ENCODE measurements at places on chromosomes 7 and 10.

DNA sequence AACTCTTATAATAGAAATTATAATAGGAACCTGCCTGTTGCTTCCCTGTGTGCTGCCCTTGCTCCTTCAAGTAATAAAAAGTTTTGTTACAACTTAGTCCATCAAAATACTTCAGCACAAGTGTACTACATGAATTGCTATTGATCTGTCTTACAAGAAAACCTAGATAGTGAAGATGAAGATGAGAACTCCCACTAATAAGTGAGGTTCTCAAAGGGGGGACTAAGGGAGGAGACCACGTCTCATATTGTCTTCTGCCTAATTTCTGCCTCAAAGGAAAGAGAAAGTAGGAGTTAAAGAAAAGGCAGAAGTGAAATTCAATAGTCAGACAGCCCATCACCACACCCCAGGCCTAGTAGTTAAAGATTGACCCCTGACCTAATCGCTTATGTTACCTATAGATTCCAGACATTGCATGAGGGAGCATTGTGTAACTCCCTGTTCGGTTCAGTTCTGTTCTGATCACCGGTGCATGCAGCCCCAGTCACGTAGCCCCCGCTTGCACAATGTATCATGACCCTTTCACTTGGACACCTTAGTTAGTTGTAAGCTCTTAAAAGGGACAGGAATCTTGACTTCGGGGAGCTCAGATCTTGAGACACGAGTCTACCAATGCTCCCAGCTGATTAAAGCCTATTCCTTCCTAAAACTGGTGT lies 18.2 kb upstream of the CHST3 start:
- no peak for DNase-seq

GRCh38 chr7:492714-493065 lies 27.0 kb downstream of the PDGFA start:
- no peak for DNase-seq

DNA sequence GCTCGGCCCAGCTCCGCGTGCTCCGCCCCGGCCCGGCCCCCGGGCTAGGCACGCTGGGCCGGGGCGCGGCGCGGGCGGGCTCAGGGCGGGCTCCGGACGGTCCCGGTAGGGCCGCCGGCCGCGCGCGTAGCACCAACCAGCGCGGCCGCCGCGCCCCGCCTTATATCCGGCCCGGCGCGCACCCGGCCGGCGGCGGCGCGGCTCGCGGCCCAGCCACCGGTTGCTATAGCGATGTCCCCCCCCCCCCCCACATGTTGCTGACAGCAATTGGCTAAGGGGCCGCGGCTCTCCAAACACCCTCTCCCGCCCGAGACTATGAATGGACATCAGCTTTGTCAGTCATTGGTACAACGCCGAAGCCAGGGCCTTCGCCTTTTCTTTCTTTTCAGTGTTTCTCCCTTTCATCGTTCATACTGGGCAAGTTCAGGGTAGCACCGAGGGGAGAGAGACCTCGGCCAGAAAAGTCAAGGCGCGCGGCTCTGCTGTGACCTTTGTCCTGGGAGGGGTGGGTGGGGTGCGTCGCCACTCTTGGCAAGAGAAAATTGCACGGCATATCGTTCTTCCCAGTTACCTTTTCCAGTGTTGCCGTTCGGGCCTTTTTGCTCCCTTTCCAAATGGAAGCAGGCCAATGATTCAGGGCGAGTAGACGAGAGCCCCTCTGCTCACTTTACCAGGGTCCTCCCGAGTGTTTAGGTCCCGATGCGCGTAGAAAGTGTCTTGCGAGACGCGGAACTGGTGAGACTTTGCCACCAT lies 354.2 kb downstream of the DNAJB6 start:
- peak; percentile 49 for DNase-seq

DNA sequence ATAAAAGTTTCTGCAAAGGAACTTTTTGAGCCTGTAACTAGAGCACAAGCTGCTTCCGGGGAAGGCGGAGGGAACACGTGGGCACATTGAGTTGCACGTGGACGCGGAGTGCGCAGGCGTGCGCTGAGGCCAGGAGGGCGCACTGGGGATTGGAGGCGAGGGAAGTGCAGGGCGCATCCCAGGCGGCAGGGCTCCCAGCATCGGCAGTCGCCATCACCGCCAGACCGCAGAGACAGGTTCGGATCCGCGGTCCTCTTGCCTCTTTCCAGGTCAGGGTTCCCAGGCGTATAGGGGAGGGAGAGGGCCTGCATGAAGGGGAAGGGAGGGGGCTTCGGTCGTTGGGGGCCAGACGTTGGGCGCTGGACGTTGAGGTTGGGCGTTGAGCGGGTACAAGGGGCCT lies at the start of gene TDRD1:
Gene TDRD1 (plus strand): TSS at position 206 of the 400 bp plus-strand sequence. CDS start 8,479 bp downstream, outside the sequence.
- DNase-seq: no peak

GRCh38 chr7:141406347-141406746 lies 144.9 kb upstream of the AGK start:
- DNase-seq: no peak

- no peak for DNase-seq
Measured at GRCh38 chr7:42381161-42381560, 144.2 kb upstream of the GLI3 start.

GRCh38 chr7:50367100-50367499 lies 62.6 kb downstream of the IKZF1 start:
- no peak for DNase-seq

- DNase-seq: no peak
Measured at GRCh38 chr7:121343302-121343701, 14.5 kb downstream of the WNT16 start.

DNA sequence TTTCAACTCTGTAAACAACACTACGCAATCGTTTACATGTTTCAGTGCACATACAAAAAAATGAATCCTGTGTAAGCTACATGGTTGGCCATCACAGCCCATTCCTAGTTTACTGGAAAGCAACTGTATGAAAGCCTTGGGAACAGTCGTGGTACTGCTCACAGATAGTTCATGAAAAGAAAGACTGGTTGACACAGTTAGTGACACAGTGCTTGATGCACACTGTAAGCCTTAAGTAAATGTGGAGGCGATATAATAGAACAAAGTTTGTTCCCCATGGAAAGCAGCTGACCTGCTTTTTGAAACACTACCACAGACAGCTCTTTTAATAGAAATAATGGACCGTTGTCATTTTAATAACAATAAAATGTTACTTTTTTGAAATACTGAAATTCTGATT lies 5.1 kb downstream of the CACNA2D1 start:
- DNase-seq: no peak

GRCh38 chr7:151225948-151226510 lies 976 bp downstream of the ABCF2 start:
- no peak for DNase-seq

DNA sequence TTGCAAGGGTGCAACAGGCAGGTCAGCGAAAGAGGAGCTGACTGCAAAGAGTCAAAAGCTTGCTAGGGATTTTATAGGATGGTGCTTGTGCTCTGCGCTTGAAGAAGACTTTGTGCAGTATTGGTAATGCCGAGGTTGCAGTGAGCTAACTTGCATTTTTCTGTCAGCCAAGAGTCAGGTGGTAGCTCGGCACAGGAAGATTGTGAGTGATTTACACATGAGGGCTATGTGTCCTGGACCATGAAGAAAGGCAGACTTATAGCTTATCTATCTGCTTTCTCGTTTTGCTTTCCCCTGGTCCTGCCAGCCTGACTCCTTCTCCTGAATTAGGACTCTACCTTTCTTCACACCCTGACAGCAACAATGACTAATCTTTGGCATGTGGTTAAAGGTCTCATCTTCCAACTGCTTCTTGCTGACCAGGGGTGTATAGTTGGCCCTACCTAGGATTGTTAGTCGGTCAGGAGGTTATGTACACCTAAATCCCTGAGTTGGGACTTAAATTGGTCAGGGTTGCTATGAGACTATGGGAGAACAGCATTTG lies 4.1 kb upstream of the SYPL1 start:
- DNase-seq: no peak

All from fibroblast of skin of abdomen (primary cell).